GM04503 (cell line): ENCODE measurements at places on chromosomes 3 and 15.

GRCh38 chr3:72814308-72814707, 33.9 kb downstream of the SHQ1 start:
- DNase-seq: no peak

GRCh38 chr3:67357610-67358458, 296.6 kb downstream of the SUCLG2 start:
- no peak for DNase-seq

DNA sequence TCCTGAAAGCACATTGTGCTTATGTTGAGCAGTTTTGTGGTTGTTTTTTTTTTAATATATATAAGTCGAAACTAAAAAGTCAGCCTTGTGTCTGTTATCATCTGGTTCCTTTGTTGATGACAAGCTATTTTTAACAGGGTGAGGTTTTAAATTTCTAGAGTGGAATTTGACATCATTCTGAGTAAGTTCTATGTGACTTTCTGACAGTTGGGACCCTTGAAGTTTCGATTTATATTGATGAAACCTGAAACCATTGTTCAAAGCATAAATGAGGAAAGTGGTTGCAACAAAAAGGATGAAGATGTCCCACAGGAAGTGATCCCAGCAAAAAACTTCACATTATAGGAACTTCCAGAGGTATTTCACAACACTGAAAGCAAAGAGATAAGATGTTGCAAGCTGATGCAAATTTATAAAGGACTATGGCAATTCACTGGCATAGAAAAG, 94.0 kb downstream of the CYP19A1 start:
- DNase-seq: no peak

- DNase-seq: no peak
Observed at GRCh38 chr3:18919158-18919557, 229.2 kb upstream of the KCNH8 start.

DNA sequence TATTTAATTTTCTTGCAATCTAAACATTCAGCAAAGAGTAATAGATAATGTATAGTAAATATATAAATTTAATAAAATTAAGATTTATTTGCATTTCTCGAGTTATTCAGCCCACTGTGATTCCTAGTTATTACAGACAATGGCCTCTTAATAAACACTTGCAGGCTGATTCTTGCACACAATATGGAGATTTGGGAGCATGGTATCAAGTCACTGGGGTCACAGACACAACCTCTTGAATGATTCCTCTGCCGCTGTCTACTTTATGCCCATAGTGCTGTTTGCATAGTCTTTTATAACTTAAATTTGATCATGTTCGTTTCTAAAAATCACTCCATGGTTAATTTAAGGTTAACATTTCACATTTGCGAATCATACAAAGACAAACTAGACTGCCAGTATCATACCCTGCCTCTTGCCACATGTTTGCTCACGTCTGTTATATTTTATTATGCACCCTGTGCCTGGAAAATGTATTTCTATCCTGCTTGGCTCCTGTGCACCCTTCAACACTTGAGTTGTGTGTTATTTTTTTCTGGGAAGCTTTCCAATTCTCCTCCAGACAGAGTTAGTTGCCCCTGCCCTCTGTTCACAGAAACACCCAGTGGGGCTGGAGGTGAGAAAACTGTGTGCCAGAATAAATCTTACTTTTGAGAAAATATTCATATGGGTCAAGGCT, 206.3 kb upstream of the ROBO1 start:
- no peak for DNase-seq

DNA sequence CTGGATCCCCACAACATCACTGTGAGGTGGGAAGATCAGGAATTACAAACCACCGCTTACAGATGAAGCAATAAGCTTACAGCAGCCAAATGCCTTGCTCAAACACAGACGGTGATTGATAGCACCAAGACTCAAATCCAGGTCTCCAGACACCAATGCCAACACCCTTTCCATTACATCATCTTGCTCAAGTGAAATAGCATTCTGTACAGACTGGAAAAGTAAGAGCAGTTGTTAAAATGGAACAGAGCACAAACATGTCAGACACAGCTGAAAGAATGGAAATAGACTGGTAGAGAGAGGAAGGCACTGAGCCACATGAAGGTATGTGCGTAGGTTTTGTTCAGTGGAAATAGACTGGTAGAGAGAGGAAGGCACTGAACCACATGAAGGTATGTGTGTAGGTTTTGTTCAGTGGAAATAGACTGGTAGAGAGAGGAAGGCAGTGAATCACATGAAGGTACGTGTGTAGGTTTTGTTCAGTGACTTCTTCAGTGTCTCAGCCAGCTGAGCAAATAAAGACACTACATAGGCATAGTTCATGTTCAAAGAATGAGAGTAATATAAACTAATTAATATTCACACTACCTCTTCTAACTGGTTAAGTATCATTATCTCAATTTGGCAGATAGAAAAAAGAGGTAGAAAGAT, 15.6 kb downstream of the CLDN1 start:
- no peak for DNase-seq

GRCh38 chr3:74621581-74621980, 7.1 kb upstream of the CNTN3 start:
- no peak for DNase-seq

- DNase-seq: no peak
Observed at GRCh38 chr3:60730371-60730770, 520.9 kb downstream of the FHIT start.

GRCh38 chr3:124843506-124844177, 43.5 kb downstream of the ITGB5 start:
- DNase-seq: no peak

DNA sequence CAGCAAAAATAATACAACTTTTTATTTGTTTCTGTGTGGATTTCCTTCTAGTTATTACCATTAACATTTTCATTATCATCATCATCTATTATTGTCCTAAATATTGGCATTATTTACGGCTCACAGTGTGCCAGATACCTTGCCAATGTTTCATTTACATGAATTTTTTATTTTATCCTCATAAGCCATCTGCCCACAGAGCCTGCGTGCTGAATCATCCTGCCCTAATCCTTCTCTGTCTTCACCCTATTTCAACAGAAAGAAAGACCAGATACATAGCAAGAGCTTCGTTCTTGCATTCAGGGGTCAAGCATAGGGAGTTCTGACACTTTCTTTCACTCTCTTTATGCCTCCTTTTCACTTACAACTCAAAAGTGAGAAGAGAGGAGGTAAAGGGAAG, 82.0 kb downstream of the KCNMB2 start:
- peak; percentile 6 for DNase-seq

DNA sequence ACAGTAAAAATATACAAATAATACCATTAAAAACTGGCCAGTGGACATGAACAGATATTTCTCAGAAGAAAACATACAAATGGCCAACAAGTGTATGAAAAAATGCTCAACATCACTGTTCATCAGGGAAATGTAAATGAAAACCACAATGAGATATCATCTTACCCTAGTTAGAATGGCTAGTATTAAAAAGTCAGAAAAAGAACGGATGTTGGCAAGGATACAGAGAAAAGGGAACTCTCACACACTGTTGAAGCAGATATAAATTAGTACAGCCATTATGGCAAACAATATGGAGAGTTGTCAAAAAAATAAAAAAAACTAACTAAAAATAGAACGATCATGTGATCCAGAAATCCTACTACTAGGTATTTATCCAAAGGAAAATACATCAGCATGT, 222.7 kb upstream of the NAALADL2 start:
- DNase-seq: no peak

- DNase-seq: no peak
Observed at GRCh38 chr3:37607604-37608003, 254.1 kb upstream of the CTDSPL start.

DNA sequence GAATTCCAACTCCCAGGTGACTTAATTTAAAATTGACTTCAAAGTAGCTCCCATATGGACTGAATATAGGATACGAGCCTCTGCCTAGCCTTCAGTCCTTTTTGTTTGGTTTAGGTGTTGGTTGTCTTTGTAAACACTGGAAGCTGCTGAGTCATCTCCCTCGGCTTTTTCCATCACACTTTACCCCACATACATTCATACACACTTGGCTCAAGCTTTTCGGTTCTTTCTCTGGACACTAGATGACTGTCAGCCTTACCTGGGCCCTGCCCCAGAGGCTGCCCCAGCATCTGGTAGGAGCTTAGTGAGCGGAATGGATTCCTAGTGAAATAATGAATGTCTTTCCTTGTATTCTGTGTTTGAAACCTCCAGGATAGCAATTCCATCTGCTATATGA, 201.5 kb upstream of the IL12A start:
- no peak for DNase-seq

- no peak for DNase-seq
Observed at GRCh38 chr3:117893001-117893400, 1141.6 kb downstream of the IGSF11 start.

DNA sequence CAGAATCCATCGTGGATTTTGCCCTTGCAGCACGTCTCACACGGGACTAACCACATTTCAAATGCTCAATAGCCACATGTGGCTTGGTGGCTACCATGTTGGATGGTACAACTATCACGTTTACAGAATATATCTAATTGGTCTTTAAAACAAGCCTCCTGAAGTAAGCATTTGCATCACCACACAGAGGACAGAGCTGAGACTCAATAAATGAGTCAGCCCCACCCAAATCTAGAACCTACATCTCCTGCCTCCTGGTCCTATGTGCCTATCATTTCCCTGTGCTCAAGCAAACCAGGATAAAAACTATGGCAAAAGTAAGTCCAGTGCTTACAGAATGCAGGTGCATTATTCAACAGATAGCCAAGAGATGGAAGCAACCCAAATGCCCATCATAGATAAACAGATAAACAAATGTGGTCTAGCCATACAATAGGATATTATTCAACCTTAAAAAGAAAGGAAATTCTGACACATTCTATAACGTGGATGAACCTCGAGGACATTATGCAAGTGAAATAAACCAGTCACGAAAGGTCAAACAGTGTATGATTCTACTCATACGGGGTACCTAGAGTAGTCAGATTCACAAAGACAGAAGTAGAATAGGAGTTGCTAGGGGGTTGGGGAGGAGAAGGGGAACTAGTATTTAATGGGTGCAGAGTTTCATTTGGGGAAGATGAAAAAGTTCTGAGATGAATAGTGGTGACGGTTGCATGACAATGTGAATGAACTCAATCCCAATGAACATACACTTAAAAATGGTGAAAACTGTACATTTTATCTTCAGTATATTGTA, 43.9 kb downstream of the SRGAP3 start:
- DNase-seq: no peak

DNA sequence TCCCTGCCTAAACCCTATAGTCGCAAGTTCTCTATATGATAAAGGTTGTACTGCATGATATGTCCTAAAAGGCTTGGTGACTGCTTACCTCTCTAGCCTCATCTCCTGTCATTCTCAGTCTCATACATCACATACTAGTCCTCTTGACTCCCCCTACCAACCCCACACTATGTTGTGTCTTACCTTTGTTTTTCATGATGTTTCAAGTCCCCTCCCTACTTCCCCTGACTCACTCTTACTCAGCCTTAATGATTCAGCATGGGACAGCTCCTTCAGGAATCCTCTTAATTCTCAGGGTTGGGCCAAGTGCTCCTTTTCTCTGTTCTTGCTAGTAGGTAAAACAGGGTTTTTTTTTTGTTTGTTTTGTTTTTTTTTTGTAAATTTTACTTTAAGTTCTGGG, 49.6 kb downstream of the SLMAP start:
- peak; percentile 26 for DNase-seq

DNA sequence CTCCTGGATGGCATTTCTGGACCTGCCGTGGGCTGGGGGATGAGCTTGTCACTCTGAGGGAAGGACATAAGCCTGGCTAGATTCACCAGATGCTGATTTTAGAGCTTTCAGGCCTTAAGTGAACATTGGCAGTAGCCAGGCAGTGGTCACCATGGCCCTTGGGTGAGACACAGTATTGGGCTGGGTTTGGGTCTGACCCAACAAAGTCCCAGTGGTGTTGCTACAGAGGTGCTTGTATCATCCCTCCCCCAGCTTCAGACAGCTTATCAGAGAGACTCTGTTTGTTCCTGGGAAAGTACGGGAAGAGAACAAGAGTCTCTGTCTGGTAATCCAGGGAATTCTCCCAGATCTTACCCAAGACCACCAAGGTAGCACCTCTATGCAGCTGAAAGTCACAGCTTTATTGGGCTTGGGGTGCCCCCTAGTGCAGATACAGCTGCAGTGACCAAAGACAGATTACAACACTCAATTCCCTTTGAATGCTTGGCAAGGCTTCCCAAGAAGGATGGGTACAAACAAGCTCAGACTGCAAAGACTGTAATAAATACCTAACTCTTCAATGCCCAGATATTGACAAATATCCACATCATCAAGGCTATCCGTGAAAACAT, 9.8 kb upstream of the RUVBL1 start:
- no peak for DNase-seq

- DNase-seq: peak; percentile 64
Observed at GRCh38 chr15:36936613-36937012, 163.7 kb downstream of the MEIS2 start.

DNA sequence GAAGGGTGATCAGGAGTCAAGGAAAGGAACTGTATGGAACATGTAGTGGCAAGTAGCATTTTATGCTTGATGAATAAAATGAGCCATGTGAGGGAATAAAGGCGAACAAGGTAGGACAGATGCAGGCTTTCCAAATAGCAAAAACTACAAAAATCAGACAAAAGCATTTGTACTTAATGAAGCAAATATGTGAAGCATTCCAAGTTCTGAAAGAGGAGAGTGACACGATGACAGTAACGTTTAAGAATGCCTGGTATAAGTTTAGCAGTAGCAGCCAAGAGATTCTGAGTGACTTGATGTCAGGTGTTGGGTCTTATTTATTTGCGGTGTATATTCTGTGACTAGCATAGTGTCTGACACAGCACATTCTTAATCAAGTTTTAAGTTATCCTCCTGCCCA, 408.2 kb upstream of the RASGRP1 start:
- no peak for DNase-seq

GRCh38 chr3:194740859-194741491, 55.3 kb downstream of the FAM43A start:
- DNase-seq: no peak

DNA sequence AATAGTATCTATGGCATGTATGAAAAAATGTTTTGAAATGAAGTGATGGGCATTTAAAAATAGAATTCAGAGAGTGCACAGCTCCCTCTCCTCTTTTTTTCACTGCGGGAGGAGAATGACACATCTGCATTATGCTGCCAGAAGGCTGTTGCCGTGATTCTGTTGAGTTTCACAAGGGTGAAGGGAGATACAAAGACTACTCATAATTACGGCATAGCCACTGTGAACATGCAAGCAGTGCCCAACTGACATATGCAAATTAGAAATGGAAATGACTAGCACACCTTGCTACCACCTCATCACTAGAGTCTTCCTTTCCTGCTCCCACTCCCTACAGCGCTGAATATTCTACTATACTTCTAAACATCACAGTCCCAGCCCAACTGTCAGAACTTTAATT, 20.1 kb downstream of the IFT57 start:
- DNase-seq: no peak

DNA sequence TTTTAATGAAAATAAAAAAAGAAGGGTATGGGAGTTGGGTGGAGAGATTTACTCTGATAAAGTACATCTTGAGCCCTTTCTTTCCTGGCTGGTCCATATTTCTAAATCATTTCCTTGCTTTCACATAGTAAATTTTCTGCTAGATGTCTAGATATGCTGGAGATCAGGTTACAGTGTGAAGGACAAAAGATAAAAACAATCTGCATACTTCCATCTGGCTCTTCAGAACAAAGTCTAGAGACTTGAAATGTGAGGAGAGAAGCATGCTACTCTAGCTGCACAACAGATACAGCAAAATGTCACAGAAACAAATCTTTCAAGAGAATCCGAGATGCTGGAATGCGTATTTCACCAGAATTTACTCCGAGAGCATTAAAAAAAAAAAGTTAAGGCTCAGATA, 42.2 kb downstream of the FOXP1 start:
- no peak for DNase-seq

GRCh38 chr3:71579326-71579934, 4.1 kb downstream of the FOXP1 start:
- DNase-seq: no peak

- no peak for DNase-seq
Observed at GRCh38 chr15:72700076-72700475, 14.1 kb downstream of the BBS4 start.
